Ovary (tissue), 10 donors: ENCODE measurements at places on chromosomes 11 and 22.
A peak's percentile ranks its signal among the peaks of the same experiment; 100 is the strongest.

GRCh38 chr11:35787013-35787504 lies 124.5 kb downstream of the TRIM44 start:
- DNase-seq: no peak

- no peak for DNase-seq
Measured at GRCh38 chr11:816433-816779, 2.3 kb upstream of the PNPLA2 start.

- no peak for DNase-seq
Measured at GRCh38 chr11:28269586-28269985, 161.4 kb downstream of the METTL15 start.

DNA sequence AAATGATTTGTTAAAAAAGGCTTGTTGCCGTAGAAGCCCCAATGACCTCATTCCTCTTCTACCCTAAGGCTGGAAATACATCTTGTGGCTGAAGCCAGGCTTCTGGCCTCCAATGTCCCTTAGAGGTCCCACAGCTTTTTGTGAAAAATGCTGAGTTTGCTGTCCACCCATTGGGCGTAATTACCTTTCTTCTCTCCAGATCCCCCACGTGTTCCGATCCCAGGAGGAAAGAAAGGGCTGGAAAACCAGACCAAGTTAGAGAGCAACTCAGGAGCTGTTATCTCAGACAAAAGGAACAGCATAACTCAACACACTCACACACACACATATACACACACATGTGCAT lies 154.2 kb downstream of the MIAT start:
- no peak for DNase-seq

- no peak for DNase-seq
Measured at GRCh38 chr11:6656936-6657335, 1.3 kb upstream of the DCHS1 start.

GRCh38 chr11:16611926-16612565 lies 126.4 kb upstream of the C11orf58 start:
- DNase-seq: no peak

- DNase-seq: peak; percentile 80
Measured at GRCh38 chr22:38176170-38176741, 5.4 kb downstream of the PLA2G6 start.

- no peak for DNase-seq
Measured at GRCh38 chr11:82936261-82936660, 34.7 kb downstream of the DDIAS start.

GRCh38 chr22:28710576-28711191 lies 30.9 kb downstream of the CHEK2 start:
- DNase-seq: no peak

DNA sequence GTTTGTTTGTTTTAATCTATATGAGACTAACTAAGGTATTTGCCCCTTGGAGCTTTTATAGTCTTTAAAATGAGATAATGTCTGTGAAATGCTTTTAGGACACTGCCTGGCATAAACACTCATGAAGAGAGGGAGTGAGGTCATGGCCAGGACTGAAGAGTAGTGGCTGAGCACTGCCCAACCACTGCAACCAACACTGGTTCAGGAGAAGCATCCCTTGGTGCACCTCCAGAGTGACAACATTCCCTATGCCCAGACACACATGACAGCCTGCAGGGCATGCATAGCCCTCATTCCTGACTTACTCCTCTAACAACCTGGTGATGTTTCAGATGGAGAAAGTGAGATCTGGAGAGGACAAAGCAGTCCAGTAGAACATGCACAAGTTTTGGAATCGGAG lies 36.1 kb downstream of the ME3 start:
- DNase-seq: no peak

DNA sequence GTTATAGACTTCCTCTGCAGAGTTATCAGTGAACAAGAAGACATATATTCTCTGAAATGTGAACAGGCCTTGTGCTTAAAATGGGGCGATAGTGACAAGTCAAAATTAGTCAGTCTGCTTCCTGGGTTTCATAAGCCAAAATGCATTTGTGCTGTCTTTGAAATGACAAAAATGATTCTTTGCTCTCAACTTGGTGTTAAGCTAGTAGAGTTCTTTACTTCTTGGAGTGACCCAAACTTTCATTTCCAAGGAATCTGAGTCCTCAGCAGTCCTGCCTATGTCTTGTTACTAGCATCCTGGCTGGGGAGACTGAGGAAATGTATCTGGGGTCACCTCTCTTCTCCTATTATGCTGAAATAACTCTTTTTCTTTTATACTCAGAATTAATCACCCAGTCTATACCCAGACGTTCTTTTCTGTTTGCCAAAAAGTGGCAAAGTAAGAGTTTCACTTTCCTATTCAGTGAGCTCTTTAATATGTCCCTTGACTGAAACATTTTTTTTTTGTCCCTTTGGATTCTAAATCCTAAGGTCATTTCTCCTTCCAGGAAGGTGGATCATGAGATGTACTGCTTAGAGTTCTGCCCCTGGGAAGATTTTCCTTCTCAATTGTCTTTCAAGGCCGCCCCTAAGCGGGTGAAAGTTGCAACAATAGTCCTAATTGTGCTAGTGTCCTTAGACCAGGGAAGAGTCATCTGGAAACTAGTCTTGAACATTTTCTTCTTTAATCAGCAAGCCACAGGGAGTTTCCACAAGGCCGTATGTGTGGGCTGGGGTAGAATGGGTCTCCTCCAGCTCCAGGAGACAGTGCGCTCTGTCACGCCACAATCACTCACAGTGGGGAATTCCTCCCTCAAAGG lies 53.0 kb upstream of the RDX start:
- no peak for DNase-seq

DNA sequence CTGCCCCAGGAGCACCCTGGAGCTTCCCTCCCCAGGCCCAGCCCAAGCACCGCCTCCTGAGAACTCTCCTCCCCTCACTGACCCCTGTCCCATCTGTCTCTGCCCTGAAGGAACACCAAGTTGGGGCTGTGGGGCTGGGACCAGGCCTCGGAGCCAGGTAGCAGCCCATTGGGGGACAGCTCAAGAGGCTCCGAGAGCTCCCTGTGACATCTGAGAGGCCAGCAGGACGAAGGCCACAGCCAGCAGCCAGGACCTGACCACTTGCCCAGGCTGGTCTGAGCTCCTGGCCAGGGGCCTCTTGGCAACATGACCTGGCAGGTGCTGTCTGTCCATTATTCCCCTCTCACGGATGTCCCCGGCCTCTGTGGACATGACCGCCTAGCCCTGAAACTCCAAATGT lies 33.7 kb downstream of the IGF2 start:
- DNase-seq: no peak

DNA sequence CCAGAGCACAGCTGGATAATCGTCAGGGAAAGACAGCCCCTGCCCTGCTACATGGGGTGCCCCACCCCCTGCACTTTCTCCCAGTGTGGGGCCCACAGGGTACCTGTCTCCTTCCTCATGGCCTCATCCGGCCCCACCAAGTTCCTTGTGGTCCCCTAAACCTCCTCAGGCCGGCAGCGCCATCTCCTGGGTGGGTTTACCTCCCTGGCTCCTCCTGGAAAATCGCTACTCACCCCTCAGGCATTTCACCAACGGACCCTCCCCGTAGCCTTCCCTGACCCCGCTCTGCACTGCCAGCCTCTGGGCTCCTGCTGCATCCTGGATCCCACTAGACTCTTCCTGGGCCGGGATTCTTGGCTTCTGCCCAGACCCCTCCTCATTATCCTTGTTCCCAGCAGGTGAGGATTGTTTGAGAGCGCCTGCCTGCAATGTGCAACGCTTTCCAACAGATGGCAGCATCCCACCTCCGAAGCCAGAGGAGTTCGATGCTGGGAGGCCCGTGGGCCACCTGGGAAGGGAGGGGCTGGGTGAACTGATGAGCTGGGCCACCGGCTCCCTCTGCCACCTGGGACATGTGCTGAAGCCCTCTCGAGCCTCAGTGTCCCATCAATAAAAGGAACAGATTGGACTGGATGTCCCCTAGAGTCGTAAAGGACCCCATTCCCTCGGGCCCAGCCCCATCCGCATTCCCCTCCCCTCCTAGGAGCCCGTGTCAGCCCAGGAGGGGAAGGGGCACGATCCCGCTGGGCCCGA lies 44.2 kb upstream of the TTLL12 start:
- peak; percentile 82 for DNase-seq

DNA sequence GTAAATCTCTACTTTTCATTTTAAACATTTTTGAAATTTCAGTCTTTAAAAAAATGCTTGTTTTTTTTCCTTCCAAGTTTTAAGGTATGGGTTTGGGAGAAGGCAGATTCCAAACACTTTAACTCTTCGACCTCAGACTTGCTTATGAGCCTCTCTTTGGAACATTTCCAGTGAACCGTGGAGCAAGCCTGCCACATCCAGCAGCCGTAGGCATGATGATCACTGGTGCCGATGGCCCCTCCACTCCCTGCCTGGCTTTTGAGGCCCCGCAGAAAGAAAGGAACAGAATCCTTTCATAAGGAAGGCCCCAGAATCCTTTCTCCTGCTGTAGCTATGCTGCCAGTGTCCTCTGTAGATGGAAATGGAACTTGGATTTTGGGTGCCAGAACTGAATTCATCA lies 50.7 kb downstream of the BMAL1 start:
- no peak for DNase-seq

GRCh38 chr11:61109671-61110070 lies 7.4 kb downstream of the CD5 start:
- DNase-seq: no peak

- DNase-seq: no peak
Measured at GRCh38 chr11:112113539-112114457, 27.1 kb downstream of the SDHD start.

DNA sequence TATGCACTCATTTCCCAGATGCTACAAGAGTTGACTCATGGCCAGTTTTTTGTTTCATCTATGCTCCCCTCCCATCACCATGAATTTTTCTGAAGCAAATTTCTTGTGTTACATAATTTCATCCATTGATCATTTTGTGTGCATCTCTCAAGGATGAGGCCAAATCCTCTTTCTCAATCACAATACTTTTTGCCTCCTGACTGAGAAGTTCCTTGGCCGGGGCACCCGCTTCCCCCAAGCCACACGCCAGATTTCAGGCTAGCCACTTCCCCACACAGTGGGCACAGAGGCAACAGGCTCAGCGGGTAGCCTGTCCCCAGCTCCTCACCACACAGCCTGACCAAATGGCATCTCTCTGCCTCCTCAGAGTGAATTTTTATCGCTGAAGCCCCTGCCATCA lies 9.8 kb upstream of the DSCAML1 start:
- no peak for DNase-seq

- DNase-seq: no peak
Measured at GRCh38 chr22:37476389-37477329, 9.5 kb downstream of the MFNG start.

GRCh38 chr11:45078236-45079074 lies 68.0 kb upstream of the PRDM11 start:
- DNase-seq: no peak

DNA sequence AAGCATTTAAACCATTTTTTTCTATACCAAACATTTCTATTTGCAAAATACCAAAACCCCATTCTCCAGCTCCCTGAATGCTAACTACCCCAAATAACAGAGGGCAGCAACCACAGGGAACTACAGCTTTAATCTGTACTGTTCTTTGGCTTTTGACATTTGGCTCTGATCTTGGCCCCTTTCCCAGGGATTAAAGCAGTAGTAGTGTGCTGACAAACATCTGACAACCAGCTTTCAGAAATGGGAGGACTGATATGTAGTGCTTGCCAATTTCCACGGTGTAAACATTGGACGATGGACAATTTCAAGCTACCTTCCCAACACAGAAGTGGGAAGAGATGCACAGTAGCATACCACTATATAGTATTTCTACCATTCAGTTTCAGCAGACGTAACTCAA lies 88.4 kb upstream of the TEAD1 start:
- no peak for DNase-seq

DNA sequence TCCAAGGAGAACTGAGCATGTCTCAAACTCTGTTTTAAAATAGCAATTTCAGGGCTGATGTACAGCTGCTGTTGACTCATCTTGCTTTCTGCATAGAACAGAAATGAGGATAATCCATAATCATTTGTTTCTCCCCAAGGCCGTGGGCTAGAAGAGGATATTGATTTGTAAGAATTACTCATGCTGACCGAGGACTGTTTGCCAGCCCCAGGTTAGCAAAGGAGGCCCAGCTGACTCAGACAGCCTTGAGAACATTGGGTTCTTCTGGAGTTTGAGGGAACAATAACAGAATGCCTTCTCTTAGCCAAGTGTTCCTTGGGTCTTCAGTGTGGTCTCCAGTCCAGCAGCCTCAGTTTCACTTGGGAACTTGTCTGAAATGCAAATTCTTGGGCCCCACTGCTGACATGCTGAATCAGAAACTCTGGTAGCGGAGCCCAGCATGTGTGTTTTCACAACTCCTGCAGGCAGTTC lies 92.0 kb downstream of the ZC3H12C start:
- DNase-seq: no peak

GRCh38 chr11:1668911-1669473 lies 28.0 kb upstream of the KRTAP5-6 start:
- DNase-seq: no peak

DNA sequence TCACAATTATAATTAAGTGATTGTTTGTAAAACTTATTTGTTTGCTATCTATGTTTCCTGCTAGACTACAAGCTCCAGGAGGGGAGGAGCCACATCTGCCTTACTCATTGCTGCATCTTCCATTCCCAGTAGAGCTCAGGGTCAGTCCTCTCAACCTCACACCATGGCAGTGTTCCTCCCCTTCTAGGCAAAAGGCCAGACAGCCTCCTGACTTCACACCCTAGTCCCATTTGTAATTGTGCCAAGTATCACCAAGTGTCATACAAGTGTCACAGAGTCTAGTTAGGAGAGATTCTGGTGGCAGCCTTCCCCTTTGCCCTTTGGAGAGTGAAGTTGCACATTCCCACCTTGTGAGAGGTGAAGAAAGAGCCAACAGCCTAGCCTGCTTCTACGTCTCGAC lies 490.4 kb downstream of the INSC start:
- no peak for DNase-seq

GRCh38 chr11:123045101-123045500 lies 16.8 kb downstream of the HSPA8 start:
- no peak for DNase-seq

DNA sequence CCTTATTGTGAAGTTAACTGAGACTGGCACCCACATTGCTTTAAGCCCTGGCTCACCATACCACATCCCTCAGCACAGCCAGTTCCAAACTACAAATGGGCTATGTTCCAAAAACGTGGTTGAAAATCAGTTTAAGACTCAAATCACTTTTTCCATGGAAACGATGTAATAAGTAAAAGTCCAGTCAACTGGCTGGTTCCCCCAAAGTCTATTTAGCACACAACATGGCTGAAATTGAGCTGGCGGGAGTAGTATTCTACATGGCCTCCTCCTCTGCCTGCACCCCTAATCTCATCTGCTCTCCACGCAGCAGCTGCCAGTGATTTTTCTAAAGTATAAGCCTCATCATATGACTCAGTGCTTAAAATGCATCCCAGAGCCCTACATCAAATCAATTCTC lies 40.9 kb upstream of the BIRC3 start:
- DNase-seq: no peak

DNA sequence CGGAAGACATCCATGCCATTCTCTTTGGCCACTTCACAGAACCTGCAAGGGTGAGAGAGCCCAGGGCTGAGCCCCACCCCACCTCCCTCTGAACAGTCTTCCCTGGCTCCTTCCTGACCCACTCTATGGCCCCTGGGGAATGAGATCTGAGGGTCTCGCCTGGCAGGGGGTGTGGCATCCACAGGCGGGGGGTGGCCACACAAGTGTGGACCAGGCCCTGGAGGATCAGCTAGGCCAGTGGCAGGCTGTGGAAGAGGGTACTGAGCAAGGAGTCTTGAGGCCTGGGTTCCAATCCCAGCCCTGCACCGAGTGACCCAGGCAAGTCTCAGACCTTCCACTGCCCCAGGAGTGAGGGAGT lies 5.6 kb upstream of the LRFN4 start:
- DNase-seq: no peak
